Stimulated activated CD4-positive, alpha-beta T cell treated with anti-CD3 and anti-CD28 coated beads, Interleukin-15, amount 100 ng/mL, for 24 hours (primary cell): ENCODE measurements at places on chromosomes 4 and X.

GRCh38 chrX:36019125-36019524 lies 99.6 kb downstream of the CFAP47 start:
- DNase-seq, result no peak

DNA sequence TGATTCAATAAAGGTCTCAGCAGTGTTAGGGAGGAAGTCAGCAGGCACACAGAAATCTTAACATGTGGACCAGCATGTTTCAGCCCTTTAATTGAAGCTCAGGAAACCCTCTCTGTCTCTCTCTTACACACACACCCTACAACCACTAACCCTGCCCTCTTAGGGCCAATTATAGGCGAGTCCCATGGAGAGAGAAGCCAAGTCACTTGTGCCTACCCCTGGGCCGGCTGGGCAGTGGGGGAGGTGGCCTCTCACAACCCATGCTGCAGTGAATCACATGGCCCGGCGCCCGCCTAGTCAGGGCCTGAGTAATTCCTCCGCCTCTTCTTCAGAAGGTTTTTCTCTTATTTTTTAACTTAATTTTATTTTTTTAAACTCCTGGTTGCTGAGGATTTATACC lies 3.7 kb downstream of the FGD1 start:
- no peak for DNase-seq

- DNase-seq, result no peak
Measured at GRCh38 chr4:4614925-4615678, 73.3 kb upstream of the STX18 start.

DNA sequence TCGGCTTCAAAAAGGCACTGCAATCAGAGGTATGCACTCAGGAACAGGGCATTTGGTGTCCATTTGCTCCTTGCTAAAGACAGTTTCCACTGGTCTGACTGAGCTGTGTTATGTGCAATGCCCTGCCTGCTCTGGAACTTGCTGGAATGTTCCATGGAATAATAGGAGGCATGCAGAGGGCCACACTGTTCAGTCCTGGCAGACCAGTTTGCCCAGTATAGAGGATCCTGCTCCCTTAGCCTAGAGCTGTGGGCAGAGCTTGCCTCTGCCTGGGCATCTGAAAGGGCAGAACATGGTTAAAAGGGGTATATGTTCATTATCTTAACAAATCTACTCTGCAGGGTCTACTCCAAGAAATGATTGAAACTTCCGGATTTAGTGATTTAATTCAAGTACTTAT lies 27.8 kb upstream of the CD99L2 start:
- DNase-seq, result no peak

- DNase-seq, result peak; percentile 52
Measured at GRCh38 chrX:43656005-43656494, at the start of gene MAOA. Gene MAOA, plus strand, starts transcription at chrX:43656299. Its CDS starts 43 bp downstream, at chrX:43656342.
